DND-41 (cell line): ENCODE measurements at places on chromosomes 3 and 15.
A peak's percentile ranks its signal among the peaks of the same experiment; 100 is the strongest.

DNA sequence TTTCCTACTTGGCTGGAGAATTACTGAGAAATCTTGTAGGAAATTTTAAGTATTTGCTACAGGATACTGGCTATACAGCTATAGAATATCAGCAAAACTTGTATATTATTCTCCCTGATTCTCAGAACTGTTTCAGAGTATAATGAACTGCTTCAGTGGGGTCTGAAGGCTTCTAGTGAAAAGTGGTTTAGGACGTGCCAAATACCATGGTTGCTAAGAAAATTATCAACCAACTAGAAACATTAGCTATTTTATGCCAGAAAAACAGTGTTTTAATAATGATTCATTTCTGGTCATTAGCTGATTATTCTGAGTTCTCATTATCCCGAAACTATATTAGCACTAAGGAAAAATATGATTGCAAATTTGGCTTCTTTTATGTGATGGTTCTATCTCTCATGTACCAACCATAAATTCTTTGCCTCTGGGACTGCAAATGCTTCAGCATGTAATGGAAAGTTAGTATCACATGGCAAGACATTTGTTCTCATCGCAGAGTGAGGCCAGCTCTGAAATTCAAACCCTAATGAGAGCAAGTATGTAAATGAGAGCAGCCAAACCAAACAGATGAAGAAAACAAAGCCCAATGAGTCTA, 11.0 kb upstream of the TSC22D2 start:
- DNase-seq = no peak

DNA sequence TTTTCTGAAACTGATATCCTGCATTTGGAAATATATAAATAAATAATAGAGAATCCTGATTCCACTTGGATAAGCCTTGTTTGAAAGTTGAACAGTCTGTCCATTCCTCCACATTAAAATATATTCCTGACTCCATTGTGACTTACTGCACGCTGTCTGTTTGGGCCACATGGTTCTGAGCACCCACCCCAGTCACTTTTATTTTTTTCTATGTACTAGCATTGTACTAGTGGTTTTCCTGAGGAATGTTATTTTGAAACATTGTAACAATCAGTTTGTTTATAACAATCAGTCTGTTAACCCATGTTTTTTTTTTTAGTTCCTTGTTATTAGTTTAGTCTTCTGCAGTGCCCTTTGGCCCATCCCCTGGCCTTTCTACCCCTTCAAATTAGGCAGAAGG, 87.4 kb upstream of the CCNL1 start:
- no peak for DNase-seq

- no peak for DNase-seq
These were observed 39.0 kb upstream of the IGF1R start for GRCh38 chr15:98609144-98609852.

DNA sequence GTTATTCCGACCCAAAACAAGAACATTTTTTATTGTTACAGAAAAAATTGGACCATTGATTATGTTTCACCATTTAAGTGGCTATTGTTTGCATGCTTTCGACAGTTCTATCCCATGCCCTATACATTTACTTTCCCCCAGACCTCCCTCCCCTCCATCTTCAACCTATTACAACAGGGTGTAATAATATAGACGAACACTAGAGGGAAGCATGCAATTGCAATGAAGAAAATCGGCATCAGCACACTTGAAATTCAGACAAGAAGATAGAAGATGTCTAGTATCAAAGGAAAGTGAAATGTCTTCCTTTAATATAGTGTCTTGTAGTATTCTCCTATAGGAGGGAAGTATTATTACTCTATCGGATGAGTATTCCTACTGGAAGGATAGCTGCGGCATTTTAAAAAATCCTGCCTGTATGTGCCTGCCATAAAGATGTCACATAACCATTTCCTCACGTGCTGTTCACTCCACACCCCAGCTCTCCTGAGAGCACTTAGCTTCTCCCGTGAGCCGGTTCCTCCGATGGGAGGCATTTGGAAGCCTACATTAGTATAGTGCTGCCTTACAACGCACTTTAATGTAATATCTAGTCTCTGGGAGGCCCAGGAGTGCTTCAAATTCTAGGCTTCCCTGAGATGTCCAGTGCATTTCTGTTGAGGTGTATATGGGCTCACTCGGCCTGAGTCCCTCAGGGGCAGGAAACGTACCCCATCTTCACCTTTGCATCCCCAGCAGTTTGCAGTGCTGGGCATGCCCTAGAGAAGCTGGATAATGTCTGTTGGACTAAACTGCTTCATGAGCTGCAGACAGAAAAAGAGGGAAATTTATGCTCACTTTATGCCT, 17.8 kb upstream of the ERICH6 start:
- DNase-seq = peak; percentile 15

- no peak for DNase-seq
These were observed 166.9 kb downstream of the CHST2 start for GRCh38 chr3:143286392-143287010.

DNA sequence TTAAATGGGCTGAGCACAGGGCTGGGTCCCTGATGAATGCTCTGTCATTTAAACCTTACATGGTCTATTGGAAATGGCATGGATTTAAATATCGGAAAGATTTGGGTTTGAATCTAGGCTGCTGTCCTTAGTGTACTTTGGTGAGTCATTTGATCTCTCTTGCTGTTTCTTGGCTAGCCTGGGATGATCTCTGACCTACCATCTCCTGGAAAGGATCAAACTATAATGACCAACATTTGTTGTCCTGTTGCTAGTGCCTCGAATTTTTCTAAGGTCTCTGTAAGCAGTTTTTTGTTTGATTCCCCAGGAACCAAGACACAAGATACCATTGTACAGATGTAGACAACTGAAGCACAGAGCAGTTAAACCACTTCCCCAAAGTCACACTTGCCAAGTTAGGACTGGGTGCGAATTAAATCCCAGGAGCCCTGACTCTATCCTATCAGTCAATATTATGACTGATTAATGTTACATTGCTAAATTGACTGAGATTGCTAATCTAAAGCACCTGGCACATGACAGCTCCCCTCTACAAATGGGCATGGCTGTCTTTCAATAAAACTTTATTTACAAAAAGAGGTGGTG, 244.9 kb upstream of the MCTP2 start:
- peak; percentile 67 for DNase-seq

GRCh38 chr3:46276497-46277099, 34.3 kb downstream of the CCR3 start:
- DNase-seq = peak; percentile 63

DNA sequence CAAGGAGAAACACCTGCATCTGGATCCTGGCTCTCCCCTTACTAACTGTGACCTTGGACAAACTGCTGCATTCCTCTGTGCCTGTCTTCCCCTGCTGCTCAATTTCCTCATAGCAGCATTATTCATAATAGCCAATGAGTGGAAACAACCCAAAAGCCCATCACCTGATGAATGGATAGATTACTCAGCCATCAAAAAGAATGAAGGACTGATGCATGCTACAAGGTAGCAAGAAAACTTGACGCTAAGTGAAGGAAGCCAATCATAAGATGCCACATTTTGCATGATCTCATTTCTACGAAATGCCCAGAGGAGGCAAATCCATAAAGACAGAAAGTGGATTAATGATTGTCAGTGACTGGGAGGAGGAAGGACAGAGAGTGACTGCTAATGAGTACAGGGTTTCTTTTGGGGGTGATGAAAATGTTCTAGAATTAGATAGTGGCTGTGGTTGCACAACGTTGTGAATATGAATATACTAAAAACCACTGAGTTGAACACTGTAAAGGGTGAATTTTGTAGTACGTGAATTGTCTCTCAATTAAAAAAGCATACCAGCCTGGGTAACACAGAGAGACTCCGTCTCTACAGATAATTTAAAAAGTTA, 11.2 kb downstream of the IGDCC4 start:
- no peak for DNase-seq

DNA sequence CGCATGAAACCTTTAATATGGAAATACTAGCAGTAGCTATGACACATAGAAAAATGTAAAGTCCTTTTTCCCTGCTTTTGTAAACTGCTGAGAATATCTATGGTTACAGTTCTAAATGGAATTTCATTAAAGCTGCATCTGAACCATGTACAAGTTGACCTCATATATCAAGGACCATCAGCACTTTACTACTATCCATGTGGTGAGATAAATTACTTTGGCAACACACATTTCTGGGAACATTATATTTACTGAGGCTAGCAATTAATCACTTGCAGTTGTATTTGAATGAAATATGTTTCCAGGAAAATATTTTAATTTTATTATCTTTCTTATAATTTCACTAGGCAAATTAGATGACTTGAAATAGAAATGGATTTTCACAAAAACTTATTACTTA, 545.5 kb downstream of the NAALADL2 start:
- DNase-seq = no peak

DNA sequence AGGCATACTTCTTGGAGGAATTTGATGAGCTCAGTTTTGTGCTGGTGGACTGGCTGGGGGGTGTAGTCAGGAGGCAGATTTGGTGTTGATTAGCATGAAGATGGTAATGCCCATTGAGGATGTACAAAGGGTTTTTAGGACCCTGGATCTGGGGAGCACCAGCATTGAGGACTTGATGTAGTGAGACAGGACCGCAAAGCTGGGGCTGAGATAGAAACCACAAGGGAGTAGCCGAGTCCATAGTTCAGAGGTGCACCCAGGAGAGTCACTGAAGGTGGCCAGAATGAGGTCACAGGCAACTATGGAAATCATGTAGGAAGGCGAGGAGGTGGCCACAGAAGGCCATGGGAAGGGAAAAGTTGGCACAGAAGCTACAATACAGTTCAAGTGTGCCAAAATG, 2.7 kb upstream of the CDC25A start:
- no peak for DNase-seq

GRCh38 chr15:76967067-76967466, 27.9 kb upstream of the PSTPIP1 start:
- no peak for DNase-seq

DNA sequence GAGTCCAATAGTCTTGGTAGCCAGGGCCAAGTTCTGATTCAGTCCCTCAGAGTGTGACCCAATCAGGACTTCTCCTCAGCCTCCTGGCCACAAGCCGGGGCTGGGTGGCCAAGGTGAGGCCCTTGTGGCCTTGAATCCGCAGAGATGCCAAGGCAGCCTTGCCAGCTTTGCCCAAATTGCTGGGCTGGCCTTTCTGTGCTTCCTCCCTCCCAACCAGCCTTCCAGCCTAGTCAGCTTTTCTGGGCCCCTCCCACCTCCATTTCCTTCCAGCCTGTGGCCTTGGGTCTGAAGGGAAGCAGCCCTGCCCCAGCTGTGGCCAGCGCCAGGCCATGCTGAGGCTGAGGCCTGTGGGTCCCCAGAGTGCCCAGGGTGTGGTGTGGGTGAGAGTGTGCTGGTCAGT, 34.3 kb upstream of the ANKDD1A start:
- DNase-seq = no peak

DNA sequence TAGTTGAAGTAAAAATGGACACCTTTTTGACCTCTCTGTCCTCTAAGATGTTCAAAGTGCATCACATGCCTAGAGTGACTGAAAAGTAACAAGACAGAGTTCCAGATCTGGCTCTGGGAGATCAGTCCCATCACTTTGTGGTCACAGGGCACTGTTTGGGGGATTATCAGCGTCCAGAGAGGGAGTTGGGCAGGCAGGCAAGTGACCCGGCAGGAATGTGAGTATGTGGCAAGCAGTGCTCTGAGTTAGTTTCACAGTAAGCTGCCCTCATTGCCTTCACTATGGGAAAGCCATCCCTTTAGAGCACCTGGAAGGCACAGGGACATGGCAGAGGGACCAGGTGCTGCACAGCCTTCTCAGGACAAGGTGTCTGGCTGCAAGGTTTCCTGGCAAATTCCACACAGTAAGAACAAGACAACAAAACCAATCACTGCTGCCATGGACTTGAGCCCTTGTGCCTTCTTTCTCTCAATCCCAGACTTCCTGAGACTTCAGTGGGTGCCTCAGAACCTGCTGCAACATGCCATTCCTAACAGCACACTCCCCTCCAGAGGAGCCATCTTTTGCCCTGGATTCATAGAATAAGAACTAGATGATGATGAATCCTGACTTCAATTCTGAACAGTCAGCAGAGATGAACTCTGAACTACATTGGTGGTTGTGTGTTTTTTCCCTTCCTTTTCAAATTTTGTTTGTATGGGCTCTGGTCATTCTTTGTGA, 55.2 kb downstream of the TIPARP start:
- no peak for DNase-seq

DNA sequence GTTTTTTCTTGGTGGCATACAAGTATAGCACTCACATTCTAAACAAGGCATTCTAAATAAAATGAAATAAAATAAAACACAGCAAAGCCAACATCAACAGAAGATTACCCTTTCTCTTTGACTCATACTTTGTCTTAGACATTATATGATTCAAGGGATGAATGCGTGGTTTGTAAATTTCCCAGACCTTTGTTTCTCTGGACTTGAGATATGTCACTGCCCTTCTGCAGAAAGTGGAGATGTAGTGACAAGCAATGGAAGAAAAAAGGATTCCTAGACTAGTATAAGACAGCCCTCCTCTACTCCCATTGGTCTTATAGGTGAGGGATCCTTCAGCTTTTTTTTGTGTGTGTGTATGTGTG, 22.4 kb downstream of the NANOGP8 start:
- no peak for DNase-seq

DNA sequence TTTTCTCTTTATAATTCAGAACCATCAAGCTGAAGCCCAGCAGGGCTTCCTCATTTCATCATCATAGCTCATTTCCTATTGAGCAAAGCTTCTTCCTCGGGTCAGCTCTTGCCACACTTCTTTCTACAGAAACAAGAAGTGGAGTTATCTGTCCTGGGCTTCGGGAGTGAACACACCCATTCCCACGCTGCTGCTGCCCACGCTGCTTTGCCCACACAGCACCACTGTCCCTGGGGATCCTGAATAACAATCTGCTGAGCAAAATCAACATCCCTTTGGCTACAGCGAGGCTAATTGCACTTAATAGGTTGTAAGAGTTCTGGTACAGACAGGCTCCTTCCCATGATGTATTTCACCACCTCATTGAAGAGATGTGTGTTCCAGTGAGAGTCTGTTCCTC, 23.7 kb downstream of the CEP19 start:
- no peak for DNase-seq

DNA sequence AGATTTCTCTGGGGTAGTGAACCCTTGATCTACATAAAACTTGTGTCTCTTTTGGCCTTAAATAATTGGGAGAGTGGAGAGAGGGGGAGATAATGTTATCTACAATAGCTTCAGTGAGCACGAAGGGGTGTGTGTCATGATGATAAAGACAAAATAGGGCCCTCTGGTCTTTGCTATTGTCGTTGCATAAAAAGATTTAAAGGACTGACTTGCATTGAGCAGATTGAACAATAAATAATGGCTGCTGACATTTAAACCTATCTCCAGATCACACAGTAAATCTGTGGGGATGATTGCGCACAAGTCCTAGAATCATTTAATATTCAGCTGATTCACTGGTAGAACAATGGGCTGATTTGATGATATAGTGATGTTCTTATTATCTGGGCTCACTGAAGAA, 71.3 kb upstream of the GAP43 start:
- no peak for DNase-seq

- no peak for DNase-seq
These were observed 1.9 kb downstream of the TOPBP1 start for GRCh38 chr3:133659806-133660205.

- peak; percentile 75 for DNase-seq
These were observed 407.3 kb upstream of the ONECUT1 start for GRCh38 chr15:53197426-53197839.
